Activated T-cell treated with anti-CD3 and anti-CD28 coated beads for 4 hours (primary cell): ENCODE measurements at places on chromosomes 16 and 17.
A peak's percentile ranks its signal among the peaks of the same experiment; 100 is the strongest.

- DNase-seq, result no peak
These were observed 243.5 kb downstream of the STX8 start for GRCh38 chr17:9332132-9332494.

- DNase-seq, result no peak
These were observed 46.0 kb downstream of the HOXB1 start for GRCh38 chr17:48484850-48485249.

DNA sequence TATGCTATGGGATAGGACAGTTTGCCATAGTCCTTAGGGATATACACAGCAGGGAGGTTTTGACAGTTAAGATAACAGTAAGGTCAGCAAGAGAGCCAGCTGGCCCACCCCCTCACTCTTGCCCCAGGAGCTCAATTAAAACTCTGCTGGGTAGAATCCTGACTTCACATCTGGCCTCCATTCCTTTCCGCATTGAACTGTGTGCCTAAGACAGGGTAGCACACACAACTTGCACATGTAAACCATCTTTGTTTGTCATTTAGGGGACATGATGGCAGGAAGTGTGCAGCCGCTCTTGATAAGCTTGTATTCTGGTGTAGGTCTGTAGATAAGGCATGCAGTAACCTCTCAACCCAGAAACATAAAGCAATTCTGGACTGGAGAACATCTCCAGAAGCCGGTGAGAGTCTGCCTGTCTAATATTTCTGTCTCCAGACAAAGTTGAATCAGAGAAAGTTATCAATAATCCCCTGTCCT is 5.2 kb downstream of the MINK1 start:
- no peak for DNase-seq

DNA sequence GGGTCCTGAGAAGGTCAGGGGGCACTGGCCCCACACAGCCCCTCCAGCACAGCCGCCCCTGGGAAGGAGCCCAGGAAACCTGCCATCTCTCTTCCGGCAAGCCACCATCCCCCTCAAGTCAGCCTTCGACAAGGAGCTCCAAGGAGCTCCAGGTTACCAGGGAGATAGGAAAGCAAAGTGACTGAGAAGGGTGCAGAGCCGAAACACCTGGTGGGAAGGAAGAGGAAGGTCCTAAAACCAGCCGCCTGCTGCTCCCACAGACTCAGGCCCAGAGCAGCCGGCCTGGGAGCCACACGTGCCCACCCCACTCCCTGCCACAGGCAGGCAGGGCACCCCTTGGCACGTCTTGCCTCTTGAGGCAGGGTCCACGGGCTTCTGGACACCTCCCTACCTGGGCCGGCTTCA is 80.7 kb downstream of the TIMM22 start:
- no peak for DNase-seq

DNA sequence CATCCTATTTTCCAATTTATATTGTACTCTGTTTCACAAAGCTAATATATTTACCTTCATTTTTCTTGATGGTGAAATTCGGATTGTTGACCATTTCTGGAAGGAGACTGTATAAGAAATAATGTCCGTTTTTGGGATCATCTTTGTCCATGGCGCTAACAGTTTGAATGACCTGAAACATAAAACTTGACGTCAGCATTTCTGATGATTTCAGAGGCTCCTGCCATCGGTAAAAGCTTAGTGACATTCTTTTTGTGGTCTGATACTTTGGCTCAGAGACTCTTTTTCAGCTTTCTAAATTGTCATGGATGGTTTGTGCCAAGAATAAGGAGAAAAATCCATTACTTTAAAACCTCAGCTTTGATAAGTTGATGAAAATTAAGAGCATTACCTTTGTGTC is 322.5 kb downstream of the CDH8 start:
- no peak for DNase-seq

GRCh38 chr16:8320131-8320530 is 270.2 kb downstream of the TMEM114 start:
- no peak for DNase-seq

GRCh38 chr16:9793623-9794022 is 388.6 kb downstream of the GRIN2A start:
- no peak for DNase-seq

- no peak for DNase-seq
These were observed 8.3 kb upstream of the ITGA3 start for GRCh38 chr17:50047488-50048126.

DNA sequence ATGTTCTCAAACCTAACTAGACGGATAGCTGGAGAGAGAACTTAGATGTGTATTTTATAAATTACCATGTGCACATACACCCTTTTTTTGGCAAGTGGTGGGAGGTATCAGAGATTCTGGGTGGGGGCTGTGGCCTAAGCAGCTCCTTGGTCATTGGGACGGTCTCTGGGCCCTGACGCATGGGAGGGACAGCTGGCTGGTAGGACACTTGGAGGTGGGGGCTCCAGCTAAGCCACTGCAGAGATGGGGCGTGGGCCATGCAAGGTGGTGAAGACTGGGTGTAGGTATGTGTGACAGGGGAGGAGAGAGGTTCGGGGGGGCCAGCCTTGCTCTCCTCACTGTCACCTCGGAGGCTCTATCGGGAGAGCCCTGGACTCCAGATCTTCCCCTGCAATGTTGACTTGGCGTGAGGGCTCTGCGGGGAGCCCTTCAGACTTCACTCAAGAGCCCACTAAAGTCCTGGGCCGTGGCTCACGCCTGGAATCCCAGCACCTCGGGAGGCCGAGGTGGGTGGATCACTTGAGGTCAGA is 17.1 kb downstream of the C1QTNF1 start:
- no peak for DNase-seq

DNA sequence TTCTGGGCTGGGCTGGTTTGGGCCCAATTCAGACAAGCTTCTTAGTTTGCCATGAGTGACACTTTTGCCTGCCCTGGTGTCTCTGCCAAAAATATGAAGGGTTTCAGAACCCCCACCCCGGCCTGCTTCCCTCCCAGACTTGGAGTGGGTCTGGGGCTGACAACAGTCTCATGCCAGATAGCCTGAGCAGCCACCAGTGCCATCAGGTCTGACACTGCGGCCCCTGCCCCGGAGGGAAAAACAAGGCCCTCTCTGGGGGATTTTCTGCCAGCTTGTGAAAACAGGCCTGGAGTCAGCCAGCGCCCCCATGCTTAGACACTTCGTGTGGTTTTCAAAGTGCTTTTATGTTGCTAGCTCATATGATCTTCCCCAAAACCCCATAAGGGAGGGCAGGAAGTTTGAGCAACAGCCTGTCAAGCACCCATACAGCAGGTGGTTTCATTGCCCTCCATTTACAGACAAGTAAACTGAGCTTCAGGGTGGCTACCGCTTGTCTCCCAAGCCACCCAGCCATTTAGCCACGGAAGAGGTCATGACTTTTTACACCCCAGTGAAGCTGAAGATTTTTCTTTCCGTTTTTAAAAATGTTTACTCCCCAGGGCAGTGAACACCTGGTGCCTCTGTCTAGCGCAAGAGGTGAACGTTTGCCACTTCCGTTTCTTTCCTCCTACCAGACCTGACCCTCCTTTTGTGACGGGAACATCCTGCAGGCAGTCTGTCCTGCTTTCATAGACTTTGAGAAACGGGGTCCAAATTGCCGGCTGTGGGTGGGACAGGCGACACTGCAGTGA is 300.6 kb downstream of the SEC14L1 start:
- peak; percentile 52 for DNase-seq

- DNase-seq, result no peak
These were observed 27.4 kb upstream of the KDM8 start for GRCh38 chr16:27175888-27176287.

DNA sequence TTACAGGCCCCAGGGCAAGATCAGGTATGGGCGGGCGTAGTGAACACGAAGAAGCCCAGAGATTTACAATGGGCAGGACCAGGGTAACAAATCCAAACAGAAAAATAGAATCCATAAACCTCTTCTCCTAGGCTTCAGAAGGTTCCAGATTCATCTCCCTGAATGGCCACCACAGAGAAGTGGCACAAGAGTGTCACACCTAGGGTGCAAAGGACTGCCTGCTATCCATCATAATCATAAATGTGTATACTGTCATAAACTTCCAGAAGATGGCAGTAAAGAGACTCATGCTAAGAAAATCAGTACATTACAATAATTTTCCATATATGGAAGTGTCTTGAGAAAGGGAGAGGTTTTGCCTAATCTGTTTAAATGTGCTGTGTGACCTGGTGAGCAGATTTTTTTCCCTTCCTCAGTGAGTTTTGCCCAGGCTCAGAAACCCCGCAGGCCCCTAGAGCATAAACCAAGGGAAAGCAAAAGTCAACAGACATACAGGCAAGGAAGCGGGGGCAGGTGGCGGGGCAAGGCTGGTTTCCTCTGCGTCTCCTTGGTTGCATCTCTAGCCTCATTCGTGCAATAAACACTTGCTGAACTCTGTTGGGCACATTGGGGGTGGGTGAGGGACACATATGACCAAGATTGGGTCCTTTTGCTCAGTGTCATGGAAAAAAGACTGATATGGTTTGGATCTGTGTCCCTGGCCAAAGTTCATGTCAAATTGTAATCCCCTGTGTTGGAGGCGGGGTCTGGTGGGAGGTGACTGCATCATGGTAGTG is 92.0 kb upstream of the CDH5 start:
- DNase-seq, result no peak

DNA sequence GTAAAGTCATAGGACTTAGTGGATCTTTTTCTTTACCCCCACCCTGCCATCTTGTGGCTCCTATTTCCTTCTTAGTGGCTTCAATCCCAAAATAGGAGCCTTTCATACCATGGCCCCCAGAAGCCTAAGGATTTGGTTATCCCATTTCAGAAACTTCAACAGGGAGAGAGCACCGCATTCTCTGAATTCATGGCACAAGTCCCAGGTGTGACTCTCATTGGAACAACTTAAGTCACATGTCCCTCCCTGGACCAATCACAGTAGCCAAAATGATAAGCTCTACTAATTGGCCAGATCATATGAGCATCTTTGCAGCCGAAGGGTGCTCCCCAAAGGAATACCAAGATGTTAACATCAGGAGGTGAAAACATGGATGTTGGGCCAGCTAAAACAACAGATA is 43.2 kb downstream of the AXIN2 start:
- no peak for DNase-seq

- peak; percentile 11 for DNase-seq
These were observed 537 bp upstream of the GJC1 start for GRCh38 chr17:44830359-44831288.

DNA sequence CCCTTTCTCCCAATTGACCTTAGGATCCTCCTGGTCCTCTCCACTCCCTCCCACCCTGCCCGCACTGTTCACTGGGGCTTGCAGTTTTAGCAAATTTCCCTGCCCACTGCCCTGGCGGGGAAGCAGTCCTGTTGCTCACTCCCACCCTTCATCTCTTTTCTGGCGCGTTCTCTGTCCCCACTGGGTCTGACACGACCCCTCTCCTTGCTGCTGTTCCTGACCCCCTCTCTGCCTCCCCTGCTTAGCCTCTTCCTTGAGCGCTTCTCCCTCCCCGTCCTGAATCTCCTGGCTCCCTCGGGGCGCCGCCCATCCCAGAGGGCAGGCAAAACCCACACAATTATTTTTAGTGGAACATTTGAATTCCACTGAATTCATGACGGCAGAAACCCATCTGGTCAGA is 1796.4 kb downstream of the TP53TG3F start:
- no peak for DNase-seq

DNA sequence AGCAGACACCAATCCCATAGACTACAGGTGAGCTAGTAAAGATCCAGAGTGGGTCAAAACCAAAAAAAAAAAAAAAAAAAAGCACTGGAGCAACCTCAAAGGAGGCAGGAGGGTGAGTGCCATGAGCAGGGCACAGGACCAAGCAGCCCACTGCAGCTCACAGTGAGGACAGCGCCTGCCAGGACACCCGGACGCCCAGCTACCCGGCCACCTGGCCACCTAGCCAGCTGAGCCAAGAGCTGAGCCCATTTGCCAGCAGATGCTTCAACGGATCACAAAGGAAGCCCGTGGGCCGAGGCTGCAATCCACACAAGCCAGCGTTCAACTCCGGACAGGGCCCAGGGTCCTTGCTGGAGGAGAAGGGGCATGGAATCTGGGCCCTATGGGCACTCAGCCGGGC is 15.1 kb downstream of the AXIN1 start:
- no peak for DNase-seq

DNA sequence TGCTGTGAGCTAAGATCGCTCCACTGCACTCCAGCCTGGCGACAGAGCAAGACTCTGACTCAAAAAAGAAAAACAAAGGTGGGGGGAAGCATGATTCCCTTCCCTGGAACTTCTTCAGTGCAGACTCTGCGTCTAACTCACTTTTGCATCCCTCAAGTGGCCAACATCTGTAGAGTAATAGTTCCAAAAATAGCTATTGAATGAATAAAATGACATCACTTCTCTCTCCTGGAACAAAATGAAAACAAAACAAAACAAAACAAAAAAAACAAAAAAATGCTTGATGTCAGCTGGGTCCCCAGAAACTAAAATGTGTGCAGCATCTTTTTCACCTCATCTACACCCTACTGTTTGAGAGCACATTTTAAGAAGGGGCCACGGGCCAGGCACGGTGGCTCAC is 197.7 kb upstream of the NOG start:
- DNase-seq, result no peak

- DNase-seq, result no peak
These were observed at the start of gene RHBDL1 for GRCh38 chr16:674968-675883. TSS of gene RHBDL1 (plus strand) at chr16:675671. CDS start at chr16:675791, 120 bp downstream.

DNA sequence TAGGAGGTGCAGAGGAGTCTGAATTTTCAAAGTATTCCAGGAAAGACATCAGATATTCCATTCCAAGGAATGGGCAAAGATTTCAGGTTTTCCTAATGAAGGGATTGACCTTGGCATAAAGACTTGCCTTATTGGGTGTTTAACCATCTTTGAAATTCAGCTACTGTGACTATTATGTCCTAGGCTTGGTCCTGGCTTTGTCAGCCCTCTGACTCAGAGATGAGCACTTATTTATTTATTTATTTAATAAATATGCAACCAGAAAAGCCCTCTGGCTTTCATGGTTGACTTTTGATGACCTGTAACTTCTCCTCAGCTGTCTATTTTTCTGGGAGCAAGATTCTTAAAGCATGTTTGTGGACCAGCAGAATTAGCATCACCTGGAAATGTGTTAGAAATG is 455.1 kb downstream of the KIF2B start:
- no peak for DNase-seq

DNA sequence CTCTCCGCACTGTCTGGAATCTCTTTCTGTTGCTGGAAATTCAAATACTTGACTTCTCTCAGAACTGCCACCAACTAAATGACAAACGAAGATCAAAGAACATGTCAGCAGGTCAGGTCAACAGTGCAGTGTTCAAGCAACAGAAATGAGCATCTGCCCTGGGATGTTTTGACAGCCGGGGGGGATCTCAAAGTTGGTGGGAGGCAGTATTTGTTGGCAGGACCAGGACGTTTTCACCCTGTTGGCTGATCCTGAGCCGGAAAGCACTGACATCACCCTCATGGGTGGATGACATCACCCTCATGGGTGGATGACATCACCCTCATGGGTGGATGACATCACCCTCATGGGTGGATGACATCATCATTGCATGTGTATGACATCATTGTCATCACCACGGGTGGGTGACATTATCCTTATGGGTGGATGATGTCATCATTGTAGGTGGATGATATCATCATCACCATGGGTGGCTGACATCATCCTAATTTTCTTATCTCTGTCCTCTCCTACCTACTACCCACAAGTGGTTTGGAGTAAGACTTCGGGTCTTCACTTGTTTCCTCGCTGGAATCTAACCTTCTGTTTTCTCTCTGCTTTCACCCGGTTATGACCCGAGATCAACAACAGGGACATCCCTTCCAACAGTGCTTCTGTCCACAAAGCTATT is 18.9 kb downstream of the DNAH17 start:
- no peak for DNase-seq
